Muscle of leg (tissue), 16 donors: ENCODE measurements at places on chromosomes 1 and 21. TPM values are rescaled to one million over a fixed set of nuclear protein-coding genes. Genes with fewer than 3 reads are reported as not detected.

DNA sequence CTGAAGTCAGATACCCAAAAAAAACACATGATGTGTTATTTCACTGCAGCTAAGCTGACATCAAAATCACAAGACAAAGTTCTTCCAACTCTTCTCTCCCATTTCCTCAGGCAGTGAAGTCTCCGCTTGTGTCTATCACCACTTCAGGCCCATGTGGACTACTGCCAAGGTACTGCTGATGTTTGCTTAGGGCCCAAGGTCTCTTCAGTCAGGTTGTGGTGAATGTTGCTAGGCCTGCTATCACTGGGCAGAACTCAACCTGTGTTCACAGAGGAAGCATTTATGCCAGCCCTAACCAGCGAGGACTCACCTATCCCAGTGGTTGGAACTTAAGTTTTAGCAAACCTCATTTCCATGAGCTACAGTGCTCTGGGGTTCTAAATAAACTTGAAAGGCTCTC, 156.5 kb upstream of the BRINP3 start:
- no peak for DNase-seq

GRCh38 chr1:105000793-105001192, 1251.1 kb downstream of the AMY1C start:
- DNase-seq, result no peak

DNA sequence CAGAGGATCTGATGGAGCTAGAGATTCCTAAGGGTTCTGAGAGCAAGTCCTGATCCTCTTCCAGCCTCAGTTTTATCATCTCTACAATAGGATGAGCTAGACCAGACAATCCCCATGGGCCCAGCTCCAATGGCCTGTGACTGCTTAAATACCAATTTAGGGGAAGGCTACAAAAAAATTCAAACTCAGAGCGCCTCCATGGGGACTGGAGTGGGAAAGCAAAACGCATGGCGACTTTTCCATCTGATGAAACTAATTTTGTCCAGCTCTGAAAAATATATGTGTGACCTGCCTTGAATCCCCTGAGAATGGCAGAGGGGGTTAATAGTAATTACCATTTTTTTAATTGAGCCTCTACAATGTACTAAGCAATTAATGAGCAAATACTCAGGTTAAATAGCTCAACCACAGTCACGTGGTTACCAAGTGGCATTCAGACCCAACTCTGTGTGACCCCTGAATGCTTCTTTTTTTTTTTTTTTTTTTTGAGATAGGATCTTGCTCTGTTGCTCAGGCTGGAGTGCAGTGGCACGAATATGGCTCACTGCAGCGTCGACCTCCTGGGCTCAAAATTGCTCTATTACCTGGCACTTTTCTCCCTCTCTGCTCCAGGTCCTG, 8.4 kb downstream of the EXTL1 start:
- no peak for DNase-seq

DNA sequence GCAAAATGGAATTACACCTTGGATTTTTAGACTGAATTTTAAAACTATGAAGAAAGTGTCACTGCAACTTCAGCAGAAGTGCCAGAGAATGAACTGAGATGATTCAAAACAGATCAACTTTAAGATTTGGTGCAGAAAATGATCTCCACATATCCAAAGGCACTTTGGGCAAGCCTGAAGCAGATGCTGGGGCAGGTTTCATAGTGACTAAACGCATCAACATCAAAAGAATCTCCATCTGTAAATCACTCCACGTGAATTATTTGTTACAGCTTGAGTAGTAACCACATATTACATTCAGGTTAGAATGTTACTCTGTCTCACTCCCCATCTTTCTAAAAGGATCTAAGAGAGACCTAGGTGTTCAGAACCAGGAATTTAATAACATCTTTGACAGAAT, 329.0 kb upstream of the ESRRG start:
- DNase-seq, result no peak

DNA sequence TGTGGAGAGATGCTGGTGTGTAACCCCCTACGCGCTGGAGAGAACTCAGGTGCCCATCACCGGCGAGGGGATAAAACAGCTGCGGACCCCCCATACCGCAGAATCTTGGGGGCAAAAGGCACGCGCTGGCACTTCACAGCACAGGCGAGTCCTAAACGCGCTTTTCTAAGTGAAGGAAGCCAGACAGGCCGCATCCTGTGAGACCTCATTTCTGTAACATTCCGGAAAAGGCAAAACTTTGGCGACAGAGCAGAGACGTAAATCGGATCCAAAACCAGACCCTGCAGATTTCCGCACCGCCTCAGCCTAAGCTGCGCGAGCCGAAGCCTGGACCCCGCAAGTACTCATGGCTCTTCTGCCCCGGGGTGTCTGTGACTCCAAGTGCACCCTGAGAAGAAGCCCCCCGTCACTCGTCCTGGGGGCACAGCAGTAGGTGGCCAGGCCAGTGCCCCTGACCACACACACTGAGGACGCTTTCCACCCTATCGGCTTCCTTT, 60.9 kb downstream of the SLX9 start:
- peak; percentile 69 for DNase-seq

DNA sequence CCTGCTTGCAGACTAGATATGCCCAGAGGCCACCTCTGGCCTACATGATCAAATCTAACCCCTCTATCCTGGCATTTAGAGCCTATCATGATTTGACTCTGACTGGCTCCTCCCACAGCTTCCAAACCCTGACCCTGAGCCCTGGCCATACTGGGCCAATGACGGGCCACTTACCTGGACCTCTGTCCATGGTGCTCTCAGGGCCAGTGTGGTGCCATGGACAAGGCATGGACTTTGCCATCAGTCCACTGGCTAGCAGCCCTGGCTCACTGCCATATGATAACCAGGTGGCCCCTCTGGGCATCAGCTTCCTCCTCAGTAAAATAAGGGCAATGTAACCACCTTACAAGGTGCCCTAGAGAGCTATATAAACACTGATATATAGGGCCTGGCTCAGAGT, 713.4 kb downstream of the PTPRU start:
- DNase-seq, result no peak

GRCh38 chr1:230867101-230867902, 1.0 kb downstream of the C1orf198 start:
- DNase-seq, result peak; percentile 63

DNA sequence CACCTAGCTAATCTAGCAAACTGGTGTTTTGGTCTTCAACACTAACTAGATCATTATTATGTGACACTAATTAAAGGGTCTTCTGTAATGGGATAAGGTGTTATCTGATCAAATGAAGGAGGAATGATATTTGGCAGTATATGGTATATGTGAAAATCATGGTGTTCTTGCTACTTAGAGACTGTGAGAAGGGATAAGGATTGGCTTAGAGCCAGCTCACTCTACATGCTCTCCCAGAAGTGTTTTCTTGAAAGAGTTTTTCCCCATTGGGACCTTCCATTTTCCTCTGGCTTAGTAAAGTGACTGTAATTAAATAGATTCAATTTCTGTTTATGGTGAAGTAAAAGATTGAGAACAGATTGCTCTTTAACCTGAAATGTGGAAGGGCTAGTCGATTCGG, 71.2 kb upstream of the RGL1 start:
- peak; percentile 59 for DNase-seq

- DNase-seq, result no peak
Measured at GRCh38 chr1:25355841-25356395, 17.8 kb downstream of the TMEM50A start.

DNA sequence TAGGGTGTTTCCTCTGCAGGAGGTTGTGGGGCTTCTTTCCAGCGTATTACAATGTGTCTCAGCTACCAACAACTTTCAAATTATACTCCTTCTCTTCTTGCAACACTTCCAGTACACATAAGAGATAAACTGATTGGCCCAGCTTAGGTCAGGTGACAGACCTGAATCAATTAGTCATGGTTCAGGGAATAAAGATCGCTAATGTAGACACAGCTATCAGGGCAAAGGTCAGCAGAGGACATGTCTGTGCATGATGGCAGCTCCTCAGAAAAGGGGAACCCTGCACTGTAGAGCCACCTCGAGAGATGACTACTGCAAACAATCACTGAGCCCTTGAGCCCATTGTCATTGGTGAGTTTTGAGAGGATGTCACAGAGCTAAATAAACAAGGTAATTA, 36.8 kb upstream of the PKN2 start:
- no peak for DNase-seq

DNA sequence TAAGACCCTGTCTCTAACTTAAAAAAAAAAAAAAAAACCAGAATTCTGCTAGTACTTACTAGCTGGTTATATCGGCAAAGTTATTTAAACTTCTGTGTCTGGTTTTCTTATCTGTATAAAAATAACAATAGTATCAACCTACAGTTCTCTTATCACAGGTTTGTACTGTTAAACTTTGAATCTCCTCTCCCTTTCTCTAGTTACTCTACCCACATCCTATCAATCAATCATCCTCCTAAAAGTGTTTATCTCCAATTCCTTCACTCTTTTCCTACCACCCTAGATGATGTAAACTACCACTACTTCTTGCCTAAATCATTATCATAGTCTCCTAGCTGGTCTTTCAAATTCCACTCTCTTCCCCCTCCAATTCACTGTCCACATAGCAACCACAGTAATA, 27.6 kb downstream of the USP33 start:
- DNase-seq, result no peak

DNA sequence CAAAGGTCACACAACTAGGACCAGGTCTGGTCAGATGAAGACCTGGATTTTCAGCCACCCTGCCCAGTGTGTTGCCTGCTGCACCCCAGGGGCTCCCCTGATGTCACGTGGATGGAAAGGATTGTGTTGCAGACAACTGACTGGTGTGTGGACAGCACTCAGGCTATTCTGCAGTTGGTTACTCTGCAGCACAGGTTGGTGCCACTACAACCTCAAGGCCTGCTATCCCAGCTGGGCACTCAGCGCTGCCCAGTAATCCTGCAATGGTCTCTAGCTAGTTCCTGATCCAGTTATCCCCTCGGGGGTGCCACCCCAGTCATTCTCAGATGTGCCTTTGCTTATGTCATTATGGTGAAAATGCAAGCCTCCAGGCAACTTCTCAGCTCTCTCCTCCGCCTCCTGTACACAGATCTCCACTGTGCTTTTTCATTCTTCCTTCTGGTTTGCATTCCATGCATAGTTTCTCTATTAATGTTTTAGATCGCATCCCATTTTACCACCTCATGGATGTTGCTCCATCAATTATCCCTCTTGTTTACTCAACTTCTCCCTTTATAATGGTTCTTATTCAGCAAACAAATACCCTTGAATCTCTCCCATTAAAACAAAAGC, 503.2 kb upstream of the CAMK1G start:
- DNase-seq, result no peak

GRCh38 chr1:189669846-189670245, 807.8 kb downstream of the BRINP3 start:
- DNase-seq, result no peak

DNA sequence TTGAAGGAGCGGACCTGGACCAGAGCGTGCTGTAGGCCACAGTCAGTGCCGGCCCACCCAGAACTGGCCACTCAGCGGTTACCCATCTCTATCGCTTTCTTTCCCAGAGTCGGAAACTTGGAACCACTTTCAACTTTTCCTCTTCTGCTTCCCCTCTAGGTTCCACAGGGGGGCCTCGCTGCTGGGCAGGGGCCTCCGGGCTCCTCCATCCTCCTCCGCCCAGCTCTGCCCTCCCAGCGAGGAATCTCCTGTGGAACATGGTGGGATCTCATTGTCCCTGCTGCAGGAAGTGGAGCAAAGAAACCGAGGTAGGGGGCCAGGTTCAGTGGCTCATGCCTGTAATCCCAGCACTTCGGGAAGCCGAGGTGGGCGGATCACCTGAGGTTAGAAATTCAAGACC, 139.2 kb downstream of the ETS2 start:
- DNase-seq, result no peak

DNA sequence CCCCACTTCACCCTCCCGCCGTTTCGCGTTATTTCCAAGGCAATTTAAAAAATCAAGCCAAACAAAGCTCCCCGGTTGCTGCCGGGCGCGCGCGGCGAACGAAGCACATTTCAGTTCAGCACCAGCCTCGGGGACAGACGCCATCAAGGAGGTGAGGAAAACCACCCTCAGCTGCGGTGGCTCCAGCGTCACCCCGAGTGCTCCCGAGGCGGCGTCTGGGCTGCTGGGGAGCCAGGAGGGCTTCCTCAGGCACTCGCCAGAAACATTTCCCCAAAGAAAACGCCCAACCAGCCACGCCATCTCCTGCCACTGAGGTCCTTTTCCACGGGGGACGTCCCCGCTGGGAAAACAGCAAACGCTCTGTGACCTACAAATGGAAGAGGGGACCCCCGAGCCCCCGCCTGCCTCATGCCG, 623 bp downstream of the GNG4 start:
- DNase-seq, result peak; percentile 76

GRCh38 chr1:63343922-63344321, 21.6 kb downstream of the FOXD3 start:
- DNase-seq, result no peak

DNA sequence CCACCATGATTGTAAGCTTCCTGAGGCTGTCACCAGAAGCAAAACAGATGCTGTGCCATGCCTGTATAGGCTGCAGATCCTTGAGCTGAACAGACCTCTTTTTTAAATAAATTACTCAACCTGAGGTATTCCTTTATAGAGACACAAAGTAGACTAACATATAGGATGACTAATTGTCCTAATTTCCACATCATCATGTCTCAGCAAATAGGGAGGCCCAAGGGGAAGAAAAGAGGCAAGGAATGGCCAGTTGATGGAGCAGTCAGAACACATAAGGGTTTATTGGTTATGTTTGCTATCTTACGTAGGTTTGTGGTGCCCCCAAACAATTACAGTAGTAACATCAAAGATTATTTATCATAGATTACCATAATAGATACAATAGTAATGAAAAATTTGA, 126.2 kb downstream of the RASAL2 start:
- DNase-seq, result no peak

GRCh38 chr1:200213392-200213791, 185.9 kb downstream of the NR5A2 start:
- no peak for DNase-seq

GRCh38 chr21:45051580-45052434, 22.6 kb upstream of the ADARB1 start:
- DNase-seq, result no peak

DNA sequence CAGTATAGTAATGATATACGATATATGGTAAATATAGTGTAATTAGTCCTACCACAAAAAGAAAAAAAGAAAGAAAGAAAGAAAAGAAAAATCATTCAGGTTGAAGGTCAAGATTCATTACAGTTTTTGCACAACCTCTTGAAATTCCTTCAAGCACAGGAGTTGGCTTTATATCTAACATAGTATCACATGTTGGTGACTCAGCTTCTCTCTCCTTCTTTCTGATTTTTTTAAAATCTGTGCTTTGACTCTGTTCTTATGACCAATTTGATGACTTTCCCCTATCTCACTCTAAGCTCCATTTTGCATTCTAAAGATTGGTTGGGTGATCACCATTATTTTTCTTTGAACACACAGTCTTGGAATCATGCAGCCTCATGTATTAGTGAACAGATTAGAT, 148.2 kb upstream of the COL11A1 start:
- no peak for DNase-seq

The ST6GALNAC3 gene
- total RNA-seq, result 9.0 TPM

The C1orf167 gene
- 20.6 TPM for total RNA-seq

The FCRL6 gene
- total RNA-seq, result not detected

The TLCD4 gene
- 11.1 TPM for total RNA-seq

The RAP1GAP gene
- 0.62 TPM for total RNA-seq

The CLCNKA gene
- total RNA-seq, result 0.27 TPM

The SH2D1B gene
- 0.27 TPM for total RNA-seq

The RPE65 gene
- 0.04 TPM for total RNA-seq

The C1orf94 gene
- not detected for total RNA-seq

The ORC1 gene
- total RNA-seq, result 2.9 TPM

The AGO3 gene
- 25.9 TPM for total RNA-seq
